GM10248 (cell line): ENCODE measurements at places on chromosomes 12 and 14.

DNA sequence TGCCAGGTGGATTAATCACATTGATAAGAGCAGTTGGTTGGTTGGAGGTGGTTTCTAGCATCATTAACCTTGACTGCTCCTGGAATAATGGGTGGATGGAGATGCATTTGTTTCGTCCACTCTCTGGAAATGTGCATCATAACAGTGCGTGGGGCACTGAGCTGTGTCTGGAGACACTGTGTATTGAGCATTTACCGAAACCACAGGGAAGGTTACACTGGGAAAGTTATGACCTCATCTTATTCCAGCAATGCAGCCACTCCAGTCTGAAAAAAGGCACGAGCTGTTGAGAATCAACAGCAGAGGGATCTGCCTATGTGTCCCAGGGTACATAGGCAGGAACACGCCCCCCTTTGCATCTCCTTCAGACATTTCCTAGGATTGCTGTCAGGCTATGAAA, 27.2 kb downstream of the RNFT2 start:
- no peak for DNase-seq

GRCh38 chr12:104623883-104624282, 167.1 kb downstream of the CHST11 start:
- DNase-seq: no peak

DNA sequence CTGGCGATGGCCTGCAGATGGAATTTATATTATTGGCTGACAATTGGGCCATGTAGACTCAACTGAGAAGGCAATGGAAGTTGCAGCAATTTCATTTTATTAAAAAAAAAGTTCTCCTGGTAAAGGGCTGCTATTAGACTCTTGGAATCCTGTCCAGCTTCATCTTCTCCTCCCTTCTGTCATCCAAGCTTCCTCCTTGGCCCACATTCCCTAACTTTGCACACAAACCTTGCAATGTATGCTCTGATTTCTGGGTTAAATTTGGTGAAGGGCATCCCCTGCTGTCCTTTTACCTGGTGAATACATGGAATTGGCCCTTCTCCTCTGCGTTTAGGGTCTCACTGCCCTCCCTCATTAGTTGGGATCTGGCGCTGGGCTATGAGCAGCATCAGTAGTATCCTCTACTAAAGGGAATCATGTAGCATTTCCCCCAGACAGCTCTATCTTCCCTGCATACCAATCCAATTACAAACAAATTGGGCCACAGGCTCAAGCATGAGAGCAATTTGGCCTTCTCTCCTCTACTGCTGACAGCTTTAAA, 336.9 kb downstream of the BMP4 start:
- DNase-seq: no peak

DNA sequence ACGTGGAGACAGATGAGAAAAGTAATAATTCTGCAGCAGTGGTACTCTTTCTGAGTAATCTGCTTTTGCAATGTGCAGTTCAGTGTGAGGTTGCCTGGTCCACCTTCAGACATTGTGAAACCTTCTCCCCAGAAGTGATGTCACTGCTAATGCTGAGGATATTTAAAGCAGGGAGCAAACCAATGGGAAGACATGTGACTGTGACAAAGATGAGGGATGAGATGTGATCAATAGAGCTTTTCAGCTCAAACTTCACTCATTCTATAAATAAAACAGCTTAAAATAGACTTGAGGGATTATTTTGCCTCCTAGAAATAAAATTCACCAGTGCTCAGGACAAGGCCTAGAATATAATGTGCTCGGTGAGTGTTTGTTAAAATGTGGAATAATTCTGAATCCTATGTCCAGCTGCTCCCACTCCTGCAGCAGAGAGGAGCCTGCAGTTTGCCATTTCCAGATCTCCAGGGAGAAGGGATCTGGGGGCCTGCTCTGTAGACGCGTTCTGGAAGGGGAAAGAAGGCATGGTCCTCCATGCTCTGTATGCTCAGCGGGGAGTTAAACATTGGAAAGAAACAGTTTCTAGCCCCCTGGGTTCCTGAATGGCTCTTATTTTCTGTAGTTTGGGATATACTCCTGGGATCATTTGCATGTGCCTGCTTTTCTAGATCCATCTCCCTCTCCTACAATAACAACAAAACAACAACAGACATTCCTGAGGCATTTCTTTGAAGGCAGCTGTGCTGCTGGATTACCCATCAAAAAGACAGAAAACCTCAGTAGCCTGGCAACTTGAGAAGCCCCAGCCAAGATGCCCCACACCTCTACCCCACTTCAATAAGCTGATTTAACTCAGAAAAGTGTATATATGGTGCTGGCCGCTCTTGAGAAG, 8.9 kb downstream of the SLC7A8 start:
- DNase-seq: no peak

DNA sequence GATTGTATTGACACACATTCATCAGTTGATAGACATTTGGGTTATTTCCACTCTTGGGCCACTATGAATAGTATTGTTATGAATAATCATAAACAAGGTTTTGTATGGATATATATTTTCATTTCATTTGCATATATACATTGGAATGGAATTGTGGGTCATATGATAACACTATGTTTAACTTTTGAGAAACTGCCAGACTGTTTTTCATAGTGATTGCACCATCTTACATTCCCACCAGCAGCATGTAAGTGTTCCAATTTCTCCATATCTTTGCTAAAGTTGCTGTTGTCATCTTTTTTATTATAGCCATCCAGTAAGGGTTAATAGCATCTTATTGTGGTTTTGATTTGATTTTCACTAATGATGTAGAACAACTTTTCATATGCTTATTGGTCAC, 198.5 kb upstream of the PPFIA2 start:
- no peak for DNase-seq

- no peak for DNase-seq
Observed at GRCh38 chr14:20841096-20841495, 38.5 kb upstream of the RNASE1 start.

DNA sequence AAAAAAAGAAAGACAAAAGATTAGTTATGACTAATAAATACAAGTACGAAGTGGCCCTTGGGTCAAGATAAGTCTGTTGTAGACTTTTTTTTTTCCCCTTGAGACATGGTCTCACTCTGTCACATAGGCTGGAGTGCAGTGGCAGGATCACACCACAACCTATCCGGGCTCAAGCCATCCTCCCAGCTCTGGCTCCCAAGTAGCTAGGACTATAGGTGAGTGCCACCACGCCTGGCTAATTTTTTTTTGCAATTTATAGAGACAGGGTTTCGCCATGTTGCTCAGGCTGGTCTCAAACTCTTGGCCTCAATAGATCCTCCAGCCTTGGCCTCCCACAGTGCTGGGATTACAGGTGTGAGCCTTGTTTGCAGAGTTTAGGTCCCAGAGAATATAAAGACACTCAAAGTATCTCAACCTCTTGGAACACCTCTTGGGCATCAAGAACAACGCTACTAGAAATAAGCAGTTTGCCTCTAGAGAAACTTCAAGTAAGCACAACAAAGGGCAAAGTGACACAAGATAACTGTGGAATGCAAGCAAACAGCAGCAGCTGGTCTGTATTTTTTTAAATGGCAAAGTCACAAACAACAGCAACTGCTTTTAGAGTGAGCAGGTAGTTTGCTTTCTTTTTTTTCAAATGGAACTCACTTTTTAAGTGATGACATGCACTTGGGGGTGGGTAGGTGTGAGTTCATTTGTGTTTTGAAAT, 3.9 kb upstream of the MDM2 start:
- DNase-seq: no peak

DNA sequence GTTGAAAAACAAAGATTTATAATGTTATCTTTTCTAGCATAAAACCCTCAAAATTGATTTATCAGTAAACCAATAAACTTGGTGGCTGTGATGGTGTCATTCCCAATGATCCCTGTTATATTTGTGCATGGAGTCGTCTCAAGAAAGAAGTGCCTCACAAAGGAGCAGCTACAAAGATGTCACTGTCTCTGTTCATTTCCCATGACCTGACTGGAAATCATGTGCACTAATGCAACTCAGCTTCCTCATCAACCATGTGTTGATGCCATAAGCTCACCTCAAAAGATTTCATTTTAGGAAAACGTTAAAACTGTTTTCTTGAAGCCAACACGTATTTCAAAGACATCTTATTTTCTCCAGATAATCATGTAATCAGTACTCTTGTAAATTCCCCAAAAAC, 28.8 kb downstream of the CLEC1A start:
- no peak for DNase-seq

DNA sequence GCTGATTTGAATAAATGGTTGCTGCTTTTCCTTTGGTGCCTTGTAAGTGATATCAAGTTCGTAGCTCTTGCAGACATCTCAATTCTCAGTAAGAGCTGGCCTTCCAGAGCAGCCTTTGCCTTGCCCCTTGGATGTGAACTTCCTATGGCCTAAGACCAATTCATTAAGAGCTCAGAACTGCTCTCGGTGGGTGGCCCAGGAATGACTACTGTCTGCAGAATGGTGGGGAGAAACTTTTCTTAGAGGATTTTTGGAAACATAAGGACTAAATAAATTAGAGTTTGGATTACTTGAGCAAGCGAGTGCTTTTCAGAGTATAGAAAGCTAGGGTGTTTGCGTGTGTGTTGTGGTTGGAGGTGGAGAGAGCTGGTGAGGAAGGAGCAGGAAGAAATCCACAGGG, 306.4 kb upstream of the TBX3 start:
- DNase-seq: no peak

DNA sequence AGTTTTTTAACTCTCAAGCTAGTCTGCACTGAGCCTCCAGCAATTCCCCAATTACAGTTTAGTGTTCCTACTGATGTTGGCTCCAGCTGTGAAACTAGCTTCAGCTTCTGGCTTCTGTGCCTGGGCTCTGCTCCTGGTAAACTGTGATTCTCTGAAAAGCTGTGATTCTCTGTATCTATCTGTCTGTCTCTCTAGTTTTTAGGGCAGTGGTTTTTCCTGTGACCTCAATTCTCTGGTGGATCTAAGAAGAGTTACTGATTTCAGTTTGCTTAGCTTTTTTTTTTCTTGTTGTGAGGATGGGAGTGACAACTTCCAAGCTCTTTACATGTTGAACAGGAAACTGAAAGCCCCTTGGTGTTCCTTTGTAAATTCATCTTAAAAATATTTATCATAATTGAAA, 3.8 kb upstream of the HIF1A start:
- no peak for DNase-seq

DNA sequence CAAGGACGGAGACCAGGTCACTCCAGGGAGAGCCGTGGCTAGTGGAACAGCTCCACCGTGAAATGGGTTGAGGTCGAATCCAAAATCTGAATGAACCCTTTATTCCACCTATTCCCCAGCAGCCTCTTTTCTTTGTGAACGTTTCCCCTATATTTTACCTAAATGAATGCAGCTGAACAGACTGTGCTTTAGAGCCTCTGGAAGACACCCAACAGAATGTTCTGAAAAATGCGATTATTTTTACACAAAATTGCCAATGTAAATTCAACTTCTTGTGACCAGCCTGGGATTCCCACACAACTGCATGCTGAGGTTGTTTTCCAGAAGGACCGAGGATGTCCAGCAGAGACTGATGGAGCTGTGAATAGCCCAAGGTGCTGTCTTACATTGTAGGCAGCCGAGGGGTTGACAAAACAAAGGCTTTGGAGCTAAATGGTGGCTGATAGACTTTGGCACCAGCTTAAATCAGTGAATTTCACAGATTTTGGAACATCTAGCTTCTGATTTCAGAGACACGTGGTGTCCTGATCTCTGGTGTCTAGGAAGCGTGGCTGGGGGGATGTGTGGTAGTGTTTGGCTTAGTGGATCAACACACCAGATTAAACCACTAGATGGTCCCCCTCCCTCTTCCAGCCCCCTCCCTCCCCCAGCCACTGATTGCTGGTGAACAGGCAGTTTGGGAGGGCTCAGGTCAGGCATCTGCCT, 150.4 kb downstream of the ZNF664 start:
- no peak for DNase-seq

- DNase-seq: no peak
Observed at GRCh38 chr12:69055706-69056105, 122.7 kb upstream of the CPM start.

- DNase-seq: no peak
Observed at GRCh38 chr14:42909659-42910058, 1303.0 kb downstream of the LRFN5 start.

DNA sequence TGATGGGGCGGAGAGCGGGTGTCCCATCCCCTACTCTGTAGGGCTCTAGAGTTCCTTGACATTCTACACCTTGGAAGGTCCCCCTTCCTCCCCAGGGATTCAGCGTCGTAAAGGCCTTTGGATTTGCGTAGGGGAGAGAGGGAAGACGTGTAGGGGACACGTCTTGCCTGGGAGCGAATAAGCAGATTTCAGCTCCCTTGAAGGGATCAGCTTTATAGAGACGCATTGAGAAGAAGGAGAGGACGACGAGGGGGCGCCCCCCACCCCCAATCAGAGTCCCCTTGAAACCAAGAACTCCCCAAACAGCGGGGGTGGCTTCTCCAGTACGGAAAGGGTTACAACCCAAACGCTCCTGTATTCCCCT, 324 bp downstream of the CALCOCO1 start:
- no peak for DNase-seq

GRCh38 chr14:21711360-21711961, 37.8 kb upstream of the OR4E1 start:
- peak; percentile 52 for DNase-seq

GRCh38 chr12:113424915-113425823, 3.0 kb downstream of the SDSL start:
- peak; percentile 73 for DNase-seq
